CD4-positive, alpha-beta T cell treated with Interleukin-15 for 4 hours (primary cell): ENCODE measurements at places on chromosomes 1 and 21.

DNA sequence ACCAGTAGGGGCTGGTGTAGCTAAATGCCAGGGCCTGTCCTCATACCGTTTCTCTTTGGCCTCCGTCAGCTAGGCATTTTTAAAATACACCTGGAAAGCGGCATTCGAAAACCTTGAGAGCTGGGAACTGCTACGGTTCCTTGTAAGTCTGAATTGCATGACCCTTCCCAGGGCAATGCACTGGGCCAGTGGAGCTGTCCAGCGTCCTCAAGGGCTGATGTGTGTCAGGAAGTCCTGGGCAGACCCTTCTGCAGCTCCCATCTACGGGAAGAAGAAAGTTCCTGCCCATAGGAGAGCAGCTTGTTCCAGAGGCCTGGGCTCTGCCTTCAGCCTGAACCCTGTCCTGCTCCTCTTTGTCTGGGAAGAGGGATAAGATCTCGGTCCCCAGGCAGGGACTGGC, 34.1 kb downstream of the UBASH3A start:
- no peak for DNase-seq

- no peak for DNase-seq
These were observed 287.0 kb upstream of the ESRRG start for GRCh38 chr1:217010253-217010652.

DNA sequence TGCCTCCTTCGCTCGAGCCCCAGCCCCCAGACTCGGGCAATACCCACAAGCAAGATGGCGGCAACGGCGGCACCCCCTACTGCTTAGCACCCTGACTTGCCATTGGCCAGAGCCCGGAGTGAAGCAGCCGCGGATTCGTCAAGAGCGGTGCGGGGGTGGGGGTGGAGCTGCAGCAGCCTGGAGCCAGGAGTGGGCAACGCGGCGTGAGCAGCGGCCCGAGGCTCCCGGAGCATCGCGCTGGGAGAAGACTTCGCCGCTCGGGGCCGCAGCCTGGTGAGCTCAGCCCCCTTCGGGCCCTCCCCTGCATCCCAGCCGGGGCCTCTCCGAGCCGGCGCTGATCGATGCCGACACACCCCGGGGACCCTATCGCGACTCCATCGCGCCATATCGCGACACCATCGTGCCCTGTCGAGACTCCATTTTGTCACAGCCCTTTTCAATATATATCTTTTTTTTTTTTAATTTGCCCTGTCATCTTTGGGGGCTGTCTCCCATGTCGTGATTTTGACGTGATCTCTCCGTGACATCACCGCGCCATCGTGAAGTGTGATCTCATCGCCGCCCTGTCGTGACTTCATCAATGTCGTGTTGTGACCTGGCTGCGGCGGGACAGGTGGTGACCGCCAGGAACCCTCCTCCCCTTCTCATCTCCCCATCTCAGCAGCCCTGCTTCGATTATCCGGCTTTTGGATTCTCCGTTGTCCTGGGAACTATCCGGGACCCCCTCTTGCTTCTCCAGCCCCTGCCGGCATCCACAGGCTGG, at the start of gene NCDN:
NCDN (plus strand) TSS at position 189 of the 763 bp plus-strand sequence; CDS start at position 581, 392 bp downstream.
- DNase-seq, result peak; percentile 94

DNA sequence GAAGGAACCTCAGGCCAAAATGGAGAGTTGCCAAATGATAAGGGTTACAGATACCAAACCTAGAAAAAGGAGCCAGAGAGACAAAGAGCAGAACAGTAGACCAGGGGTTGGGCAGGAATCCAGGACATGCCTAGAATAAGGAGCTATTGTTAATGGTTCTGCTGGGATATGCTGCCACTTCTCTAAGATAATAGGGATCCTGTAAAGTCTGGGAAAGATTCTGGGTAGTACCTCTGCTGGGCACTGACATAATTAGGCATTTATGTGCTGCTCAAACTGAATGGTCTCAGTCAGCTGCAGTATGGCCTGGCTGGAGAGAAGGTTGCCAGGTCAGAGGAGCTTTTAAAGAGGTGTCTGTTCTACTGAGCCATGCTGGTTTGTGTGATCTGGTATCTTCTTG, 19.9 kb upstream of the NRIP1 start:
- DNase-seq, result no peak

DNA sequence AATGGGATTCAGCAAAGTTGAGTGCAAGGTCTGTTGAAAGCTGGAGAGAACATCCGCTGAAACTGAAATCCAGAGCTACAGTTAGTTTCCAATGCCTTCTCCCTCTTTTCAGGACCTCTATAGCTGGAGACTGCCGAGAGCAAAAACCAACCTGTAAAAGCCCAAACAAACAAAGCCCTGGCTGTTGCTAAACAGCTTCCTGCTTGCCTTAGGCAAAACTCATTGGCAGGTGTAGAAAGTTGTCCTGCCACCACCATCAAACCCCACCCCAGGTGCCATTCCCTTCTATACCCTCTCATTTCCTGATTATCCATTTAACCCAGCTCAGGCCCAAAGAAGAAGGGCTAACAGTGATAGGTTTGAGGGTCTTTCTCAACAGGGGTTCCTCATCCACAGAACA, 24.7 kb downstream of the SCYL3 start:
- no peak for DNase-seq

- DNase-seq, result no peak
These were observed 13.6 kb upstream of the C1orf185 start for GRCh38 chr1:51088474-51088873.

GRCh38 chr1:200301152-200301551, 108.7 kb downstream of the ZNF281 start:
- DNase-seq, result no peak

DNA sequence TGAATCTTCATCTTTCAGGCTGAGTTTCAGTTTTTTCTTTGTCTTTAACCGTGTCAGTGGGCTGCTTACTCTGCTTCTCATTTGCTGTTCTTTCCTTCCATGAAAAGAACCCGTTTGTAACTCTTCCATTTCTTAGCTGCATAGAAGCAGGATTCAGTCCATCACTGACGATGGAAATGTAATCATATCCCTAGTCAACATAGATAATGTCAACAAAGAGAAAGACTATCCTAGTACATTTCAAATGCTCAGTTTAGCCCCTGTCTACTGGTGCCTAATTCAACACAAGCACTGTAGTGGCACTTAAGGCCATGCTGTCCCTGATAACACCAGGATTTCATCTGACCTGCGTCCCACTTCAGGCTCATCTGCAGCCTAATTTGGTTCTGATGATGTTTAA, 376 bp downstream of the GBP1 start:
- DNase-seq, result no peak

DNA sequence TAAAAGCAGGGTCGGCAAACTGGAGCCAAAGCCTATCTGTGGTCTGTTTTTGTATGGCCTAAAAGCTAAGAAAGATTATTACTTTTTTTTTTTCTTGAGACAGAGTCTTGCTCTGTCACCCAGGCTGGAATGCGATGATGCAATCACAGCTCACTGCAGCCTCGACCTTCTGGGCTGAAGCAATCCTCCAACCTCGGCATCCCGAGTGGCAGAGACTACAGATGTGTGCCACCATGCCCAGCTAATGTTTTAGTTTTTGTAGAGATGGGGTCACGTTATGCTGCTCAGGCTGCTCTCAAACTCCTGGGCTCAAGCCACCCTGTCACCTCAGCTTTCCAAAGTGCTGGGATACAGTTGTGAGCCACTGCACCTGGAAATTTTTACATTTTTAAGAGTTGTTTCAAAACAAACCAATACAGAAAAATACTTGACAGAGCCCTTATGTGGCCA, 6.5 kb upstream of the GLRX2 start:
- DNase-seq, result no peak

GRCh38 chr1:15916417-15916816, 59.5 kb downstream of the ZBTB17 start:
- DNase-seq, result peak; percentile 17

DNA sequence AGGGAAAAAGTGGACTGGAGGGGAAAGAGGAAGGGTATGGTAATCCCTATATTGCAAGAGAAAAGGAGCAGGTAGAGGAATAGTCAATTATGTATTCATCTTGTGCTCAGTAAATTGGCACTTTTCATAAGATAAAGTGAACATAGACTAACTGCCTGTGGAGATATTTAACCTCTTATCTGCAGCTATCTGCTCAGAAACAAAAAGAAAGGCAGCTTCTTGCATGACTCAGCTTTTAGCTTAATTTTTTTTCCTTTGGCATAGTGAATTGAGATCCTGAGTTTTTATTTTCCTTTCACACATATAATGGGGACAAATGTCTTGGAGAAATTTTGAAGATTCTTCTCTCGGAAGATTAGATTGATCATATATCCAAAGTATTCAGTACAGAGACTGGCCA, 127.6 kb upstream of the F3 start:
- no peak for DNase-seq

DNA sequence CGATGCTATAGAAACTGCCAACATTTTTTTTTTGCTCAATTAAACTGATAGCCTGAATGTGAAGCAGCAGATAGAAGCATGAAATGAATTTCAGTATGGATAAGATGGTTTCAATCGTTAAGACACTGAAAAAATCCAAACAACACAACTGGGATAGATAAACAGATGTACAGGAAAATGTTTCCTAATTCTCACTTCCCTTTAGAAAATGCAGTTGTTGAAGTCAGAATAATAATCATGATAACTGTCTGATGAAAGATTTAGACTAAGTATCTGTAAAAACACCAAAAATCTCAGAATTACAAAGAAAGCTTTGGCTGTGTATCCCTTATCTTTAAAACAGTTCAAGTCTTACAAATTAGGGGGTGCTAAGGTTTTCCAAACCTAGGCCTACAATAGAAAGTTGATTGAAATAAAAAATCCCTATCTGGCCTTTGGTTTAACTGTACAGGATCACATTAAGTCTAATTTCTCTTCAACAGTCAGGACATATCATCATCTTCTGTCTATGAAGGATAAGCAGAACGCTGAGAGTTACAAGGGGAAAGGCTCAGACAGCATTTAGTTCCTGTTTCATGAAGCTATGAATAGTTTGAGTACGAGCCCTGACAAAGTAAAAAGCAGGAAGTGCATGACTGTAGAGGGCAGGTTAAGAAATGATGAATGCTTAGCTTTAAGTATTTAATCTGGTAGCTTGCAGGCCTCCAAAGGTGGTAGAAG, 203.2 kb downstream of the APP start:
- DNase-seq, result peak; percentile 7

DNA sequence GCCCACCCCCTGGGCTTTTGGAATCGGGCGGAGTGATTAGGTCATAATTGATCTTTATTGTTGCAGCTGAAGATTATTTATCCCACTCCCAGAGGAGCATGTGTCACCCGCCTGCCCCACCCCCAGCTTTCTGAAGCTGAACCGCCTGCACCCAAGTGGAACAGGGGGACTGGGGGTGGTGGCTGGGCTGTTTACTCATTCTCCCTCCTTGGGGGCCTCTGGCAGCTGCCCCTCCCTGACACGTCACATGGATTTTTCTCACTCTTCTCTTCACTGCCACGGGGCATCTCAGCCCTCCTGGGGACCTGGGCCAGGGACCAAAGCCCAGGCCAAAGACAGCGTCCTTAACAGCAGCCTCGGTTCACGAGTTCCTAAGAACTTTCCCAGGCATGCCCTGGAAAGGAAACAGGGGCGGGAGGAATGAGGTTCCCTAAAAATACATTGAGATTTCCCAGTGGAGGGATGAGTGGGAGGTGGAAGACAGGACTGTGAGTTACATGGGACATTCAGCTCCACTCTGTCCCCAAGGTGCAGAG, 31.6 kb upstream of the SOX13 start:
- no peak for DNase-seq

- no peak for DNase-seq
These were observed 56.8 kb upstream of the GNG12 start for GRCh38 chr1:67889953-67890567.

DNA sequence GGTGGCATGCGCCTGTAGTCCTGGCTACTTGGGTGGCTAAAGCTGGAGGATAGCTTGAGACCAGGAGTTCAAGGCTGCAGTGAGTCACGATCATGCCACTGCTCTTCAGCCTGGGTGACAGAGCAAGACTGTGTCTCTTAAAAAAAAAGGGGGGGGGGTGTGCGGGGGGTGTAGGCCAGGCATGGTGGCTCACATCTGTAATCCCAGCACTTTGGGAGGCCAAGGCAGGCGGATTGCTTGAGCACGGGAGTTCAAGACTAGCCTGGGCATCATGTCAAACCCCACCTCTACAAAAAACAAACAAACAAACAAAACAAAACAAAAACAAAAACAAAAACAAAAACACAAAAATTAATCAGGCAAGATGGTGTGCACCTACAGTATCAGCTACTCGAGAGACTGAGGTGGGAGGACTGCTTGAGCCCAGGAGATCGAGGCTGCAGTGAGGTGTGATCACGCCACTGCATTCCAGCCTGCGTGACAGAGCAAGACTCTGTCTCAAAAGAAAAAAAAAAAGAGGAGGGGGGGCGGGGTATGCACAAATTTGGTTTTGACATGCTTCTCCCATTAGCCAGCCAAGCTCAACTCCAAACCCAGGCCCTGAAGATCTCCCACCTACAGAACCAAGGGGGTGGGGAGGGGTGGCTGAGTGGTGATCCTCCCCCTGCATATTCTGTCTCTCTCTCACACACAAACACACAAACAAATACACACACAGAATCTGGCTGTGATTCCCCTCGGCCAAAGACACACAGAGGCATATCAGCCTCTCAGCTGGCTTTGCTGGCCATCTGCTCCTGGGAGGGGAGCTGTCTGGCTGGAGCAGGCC, 3.1 kb downstream of the PTAFR start:
- DNase-seq, result no peak

GRCh38 chr1:61816191-61816590, 73.9 kb downstream of the PATJ start:
- DNase-seq, result no peak

GRCh38 chr1:218518216-218518740, 173.1 kb downstream of the TGFB2 start:
- no peak for DNase-seq

DNA sequence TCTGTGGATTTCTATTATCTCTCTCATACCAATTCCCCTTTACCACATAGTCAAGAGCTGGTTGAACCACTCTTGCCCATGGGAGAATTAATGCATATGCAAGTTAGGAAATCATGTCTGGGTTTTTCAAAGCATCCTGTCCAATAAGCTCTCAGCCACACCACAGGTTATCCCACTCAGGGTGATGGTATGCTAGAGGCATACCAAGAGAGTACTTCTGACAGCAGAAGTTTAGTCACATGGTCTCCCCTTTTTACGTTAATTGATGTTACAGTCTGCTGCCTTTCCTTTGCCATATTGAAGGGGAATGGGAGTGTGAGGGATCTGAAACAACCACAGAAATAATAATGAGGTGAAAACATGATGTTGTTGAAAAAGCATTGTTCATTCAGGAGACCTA, 135.8 kb upstream of the PBX1 start:
- DNase-seq, result no peak

- no peak for DNase-seq
These were observed 3.2 kb upstream of the PTPN7 start for GRCh38 chr1:202163281-202164270.

- no peak for DNase-seq
These were observed 48.6 kb downstream of the ITPKB start for GRCh38 chr1:226690460-226690982.

DNA sequence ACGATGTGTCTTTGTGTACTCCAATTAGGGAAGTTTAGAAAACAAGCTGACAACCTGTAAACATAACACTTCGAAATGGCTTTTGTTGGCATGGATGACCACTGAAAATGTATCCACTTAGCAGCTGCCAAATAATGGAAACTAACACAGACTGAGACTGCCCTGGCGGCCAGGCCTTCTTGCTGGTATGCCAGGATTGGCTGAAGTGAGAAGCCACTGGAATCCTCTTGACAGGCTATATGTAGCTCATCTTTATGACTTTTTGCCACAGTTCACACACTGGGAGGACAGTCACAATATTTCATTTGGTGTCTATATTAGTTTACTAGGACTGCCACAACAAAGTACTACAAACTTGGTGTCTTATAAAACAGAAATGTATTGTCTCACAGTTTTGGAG, 12.9 kb upstream of the CTBS start:
- DNase-seq, result no peak
